ENCODE measurements at places on chromosomes 7 and 10.
A peak's percentile ranks its signal among the peaks of the same experiment; 100 is the strongest.

DNA sequence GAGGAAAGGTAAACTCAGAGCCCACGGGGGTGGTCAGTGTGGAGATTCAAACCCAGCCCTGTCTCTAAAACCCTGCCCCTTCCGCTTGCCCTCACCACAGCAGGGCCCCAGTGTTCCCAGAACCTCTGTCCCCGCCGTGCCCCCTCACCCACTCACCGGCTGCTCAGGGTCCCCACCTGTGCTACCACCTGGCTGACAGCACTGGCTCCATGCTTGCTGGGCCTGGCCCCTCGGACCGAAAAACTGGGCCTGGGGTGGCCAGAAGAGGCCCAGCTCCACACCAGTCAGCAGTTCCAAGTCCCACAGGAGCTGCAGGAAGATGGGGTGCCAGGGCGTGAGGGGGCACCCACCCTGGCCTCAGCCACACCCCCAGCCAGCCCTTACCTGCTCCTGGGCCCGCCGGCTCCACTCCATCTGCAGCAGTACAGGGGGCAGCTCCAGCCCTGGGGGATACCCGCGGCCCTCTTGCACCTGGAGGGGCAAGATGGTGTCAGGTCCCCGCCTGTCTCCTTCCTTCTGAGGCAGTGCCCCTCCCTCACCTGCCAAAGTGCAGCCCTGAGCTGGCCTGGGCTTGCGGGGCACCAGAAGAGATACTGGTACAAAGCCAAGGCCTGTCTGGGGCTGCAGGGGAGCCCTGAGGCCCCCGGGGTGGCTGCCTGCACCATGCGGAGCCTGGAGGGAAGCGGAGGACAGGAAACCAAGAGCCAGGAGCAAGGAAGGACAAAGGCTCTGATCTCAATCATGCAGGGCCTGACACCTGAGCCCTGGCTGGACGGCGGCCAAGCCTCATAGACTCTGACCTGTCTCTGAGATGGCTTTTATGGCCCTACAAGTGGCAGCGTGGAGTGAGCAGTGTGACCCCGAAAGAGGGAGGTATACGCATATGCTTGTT, 11.7 kb downstream of the ATP6V1F start:
- no peak for DNase-seq

- DNase-seq, result no peak
Observed at GRCh38 chr7:141333459-141333858, 217.8 kb upstream of the AGK start.

- DNase-seq, result no peak
Observed at GRCh38 chr10:98270073-98270740, 2.2 kb upstream of the LOXL4 start.

DNA sequence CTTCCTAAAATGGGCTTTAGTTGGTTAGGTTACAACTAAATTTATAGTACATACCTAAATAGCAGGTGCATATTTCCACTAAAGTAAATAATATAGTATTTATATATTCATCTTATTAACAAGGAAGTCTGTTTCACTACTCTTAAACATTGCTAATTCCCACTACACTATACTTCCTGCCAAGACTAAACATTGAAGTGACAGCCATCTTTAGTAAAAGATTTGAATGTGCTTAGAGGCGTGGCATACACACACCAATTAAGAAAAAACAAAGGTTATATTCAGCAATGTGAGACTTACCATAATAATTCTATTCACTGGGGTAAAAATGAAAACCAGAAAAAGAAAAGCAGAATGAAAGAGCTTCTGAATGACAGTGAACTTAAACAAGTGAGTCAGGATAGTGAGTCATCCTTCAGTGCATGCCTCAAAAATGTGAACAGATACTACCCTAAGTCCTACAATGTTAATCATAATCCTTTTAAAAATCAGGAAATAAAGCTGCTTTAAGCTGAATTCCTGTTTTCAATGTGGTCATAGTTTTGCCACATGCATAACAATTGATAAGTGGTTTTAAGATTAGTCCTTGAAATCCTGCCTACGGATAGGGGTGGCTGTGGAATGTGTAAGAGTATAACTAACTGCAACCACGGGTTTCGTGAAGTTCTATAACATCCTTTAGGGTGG, 59.4 kb downstream of the USP6NL start:
- DNase-seq, result no peak

DNA sequence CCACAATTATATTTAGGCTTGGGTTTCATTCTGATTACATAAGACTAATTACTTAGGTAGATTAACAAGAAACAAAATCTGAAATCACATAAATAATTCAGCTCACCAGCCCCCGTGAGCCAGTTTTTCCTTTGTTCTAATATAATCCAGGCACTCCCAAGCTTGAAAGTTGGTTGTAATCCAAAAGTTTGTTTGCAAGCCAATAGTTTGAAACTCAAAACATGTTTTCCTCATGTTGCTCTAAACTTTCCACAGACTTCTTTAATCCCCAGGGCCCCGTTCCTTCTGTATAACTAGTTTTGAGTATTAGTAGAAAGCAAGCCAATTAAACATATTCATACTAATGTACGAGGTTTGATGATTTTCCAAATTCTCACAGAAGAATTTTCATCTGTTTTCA, 56.1 kb downstream of the SP8 start:
- DNase-seq, result no peak

DNA sequence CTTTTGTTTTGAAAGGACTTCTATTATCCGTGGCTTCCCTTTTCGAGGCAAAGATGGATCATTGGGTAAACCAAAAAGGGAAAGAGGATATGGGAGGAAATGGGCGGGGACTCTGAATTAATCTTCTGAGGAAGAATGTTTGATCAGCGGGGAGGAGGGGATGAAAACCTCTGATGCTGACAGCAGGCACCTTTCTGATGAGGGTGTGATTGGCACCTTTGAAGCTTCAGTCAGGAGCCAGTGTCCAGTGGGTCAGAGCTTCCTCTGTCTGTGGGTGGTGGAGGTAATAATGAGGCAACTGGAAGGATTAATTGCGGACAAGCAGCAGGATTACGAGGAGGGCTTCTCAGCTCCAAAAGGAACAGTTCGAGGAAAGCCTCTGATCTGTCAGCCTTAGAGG, 877.6 kb downstream of the LRMDA start:
- no peak for DNase-seq

- DNase-seq, result no peak
Observed at GRCh38 chr7:150524018-150524417, 9.3 kb downstream of the GIMAP7 start.

DNA sequence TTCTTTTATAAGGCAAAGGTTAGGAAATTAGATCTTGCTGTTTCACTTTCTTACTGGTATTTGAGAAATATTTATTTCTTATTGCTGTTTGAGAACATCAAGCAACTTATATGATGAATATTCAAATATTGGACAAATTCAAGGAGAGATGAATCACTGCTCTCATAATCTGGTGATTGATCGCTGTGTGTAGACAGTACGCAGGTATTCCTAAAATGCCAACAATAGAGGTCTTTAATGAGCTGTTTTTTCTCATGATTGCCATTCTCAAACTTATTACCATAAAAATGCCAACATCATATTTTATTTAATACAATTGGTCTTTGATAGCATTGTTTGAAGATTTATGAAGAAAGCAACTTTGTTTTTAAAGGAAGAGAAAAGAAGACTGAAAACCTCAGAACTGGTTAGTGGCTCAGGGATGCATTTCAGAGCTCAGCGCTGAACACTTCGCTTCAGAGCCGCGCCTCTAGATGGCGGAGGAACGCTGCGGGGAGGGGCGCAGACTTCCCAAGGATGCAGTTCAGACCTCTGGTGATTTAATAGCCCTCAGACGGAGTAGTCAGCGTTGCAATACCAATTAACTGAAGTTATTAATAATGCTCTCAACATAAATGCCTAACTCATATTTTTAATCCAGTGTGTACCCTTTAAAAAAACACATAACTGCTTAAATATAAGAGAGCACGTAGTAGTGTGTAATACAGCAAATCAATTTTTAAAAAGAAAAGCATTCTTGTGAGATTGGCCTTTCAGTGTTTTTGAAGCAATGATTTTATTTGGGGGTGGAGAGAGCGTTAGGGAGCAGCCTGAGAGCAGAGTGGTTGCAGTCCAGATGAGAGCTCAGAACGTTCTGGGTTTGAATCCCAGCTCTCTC, 38.5 kb upstream of the STEAP4 start:
- DNase-seq, result peak; percentile 69

DNA sequence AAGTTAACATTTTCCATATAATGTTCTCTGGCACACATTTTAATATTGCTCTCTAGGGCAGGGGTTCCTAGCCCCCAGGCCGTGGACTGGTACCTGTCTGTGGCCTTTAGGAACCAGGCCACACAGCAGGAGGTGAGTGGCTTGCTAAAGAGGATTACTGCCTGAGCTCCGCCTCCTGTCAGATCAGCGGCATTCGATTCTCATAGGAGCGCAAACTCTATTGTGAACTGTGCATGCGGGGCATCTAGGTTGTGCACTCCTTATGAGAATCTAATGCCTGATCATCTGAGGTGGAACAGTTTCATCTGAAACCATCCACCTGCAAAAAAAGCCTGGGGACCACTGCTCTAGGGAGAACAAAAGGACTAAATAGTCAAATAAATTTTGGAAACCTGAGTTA, 65.7 kb downstream of the EXOC6 start:
- no peak for DNase-seq

GRCh38 chr7:6139189-6139996, 108.2 kb downstream of the ANKRD61 start:
- no peak for DNase-seq

GRCh38 chr10:308572-309085, 173.4 kb downstream of the ZMYND11 start:
- no peak for DNase-seq

DNA sequence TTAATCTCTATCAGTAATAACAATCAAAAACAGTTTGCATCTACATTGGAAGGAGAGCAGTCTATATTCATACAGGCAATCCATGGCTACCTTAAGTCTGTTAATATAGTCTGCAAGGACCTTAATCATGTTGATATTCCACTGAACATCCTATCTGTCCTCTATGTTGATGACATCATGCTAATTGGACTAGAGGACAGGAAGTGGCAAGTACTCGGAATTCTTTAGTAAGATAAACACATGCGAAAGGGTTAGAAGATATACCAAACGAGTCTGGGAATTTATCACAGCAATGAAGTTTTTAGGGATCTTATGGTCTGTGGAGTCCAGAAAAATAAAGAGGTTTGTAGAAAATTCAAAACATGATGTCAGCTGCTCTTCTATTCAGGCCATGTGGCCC, 11.3 kb upstream of the SAMD9L start:
- DNase-seq, result no peak

- DNase-seq, result no peak
Observed at GRCh38 chr10:49408519-49409306, 12.8 kb upstream of the DRGX start.

GRCh38 chr10:77889277-77889903, 37.2 kb downstream of the DLG5 start:
- DNase-seq, result no peak

- DNase-seq, result no peak
Observed at GRCh38 chr7:29413626-29414136, 150.0 kb upstream of the PRR15 start.

- no peak for DNase-seq
Observed at GRCh38 chr7:78178319-78178718, 379.7 kb downstream of the PHTF2 start.
